ENCODE measurements at places on chromosomes 12 and 14.
A peak's percentile ranks its signal among the peaks of the same experiment; 100 is the strongest.

DNA sequence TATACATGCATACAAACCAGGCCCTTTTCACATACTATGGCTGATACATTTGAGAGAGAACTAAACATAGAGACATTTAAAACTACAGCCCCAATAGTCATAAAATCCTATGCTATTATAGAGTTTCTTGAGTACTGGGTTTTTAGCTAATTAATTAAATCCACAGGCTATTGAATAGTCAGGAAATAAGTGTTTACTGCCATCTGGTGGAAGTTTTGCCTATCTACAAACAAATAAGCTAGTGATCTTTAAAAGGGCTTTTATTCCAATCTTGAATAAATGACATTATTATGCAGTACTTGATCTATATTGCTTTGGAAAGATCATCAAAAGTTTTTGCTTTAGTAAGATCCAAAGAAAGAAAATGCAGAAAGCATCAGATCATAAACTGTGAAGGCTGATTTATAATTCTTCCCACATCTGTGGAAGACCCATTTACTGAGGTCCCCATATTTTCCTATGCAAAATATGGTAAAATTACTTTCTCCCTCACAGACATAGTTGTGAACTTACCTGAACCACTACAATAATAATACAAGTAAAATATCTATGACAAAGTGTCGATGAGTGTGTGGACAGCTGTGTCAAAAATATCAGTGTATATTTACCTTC lies 131.3 kb downstream of the ITPR2 start:
- no peak for DNase-seq

GRCh38 chr12:64170024-64170423 lies 52.1 kb downstream of the KICS2 start:
- no peak for DNase-seq

DNA sequence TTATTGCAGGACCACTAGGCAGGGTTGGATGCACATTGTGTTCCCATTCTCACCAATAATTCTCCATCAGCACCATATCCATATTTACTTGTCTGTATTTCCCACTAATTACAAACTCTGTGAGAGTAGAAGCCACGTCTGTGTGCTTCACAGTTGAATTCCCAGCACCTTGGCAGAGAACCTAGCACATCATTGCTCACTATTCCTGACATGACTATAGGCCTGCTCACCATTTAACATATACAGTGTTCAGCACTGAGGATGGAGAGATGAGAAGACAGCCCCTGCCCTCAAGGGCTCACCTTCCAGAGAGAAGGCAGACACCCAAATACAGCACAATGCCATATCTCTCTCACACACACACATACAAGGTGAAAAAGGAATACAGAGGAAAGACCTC lies 5.0 kb downstream of the DAD1 start:
- DNase-seq, result no peak

DNA sequence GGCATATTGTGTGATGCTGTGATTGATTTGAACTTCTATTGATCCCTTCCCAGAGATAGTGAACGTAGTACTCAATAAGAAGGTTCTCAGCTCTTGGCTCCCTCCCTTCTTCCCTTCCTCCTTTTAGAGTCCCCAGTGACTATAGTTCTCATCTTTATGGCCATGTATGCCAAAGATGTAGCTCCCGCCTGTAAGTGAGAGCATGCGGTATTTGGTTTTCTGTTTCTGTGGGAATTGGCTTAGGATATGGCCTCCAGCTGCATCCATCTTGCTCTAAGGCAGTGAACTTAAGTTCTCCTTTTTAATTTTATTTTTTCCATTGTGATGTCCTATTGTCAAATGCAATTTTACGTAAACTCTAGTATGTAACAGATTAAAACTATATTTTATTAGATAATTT lies 109.5 kb downstream of the AEBP2 start:
- no peak for DNase-seq

GRCh38 chr14:88430976-88431375 lies 45.5 kb downstream of the SPATA7 start:
- no peak for DNase-seq

DNA sequence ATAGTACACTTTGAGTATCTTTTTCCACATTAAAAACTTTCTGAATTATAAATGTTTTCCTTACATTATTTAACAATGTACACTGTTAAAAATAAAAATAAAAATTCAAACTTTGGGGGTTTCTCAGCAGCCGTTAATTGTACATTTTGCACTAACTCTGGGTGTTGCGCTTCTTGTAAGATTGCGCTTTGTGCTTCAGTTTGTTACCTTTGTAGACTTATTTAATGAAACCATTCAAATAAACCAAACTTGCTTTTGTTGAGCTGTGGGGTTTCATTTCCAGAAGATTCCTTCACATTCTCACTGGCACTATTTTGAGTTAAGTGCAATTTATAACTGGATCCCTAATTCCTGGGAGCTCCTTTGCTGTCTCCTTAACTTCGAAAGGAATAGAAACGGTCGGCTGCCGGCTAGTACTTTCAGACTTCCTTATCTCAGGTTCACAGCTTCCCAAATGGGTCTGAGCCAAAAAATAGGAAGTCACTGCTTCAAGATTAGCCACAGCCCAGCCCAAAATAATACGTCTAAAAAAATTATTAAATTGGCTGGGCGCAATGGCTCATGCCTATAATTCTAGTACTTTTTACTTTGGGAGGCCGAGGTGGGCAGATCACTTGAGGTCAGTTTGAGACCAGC lies 38.2 kb downstream of the RAD52 start:
- DNase-seq, result no peak

DNA sequence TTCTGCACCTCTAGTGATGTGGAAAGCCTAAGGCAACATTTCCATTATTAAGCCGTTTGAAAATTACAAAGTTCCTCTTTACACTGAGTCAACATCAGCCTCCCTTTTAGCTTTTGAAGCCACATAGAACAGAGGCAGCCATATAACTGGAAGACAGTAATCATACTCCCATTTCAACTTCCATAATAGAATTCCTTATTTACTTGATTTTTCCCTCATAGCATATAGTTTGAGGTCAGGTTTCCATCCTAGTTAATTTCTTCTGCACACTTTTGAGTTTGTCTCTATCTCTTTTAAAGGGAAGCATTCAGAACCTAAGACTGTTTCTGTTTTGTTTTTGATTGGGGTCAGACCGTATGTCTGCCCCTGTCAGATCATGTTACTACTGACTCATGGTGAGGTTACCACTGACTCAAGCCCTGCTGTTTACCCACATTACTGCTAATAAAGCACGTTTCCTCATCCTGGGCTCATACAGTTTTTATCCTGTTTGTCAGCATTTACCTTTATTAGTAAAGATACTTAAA lies 161.0 kb downstream of the SLC38A4 start:
- DNase-seq, result peak; percentile 84

GRCh38 chr14:26719514-26719913 lies 121.7 kb upstream of the NOVA1 start:
- peak; percentile 76 for DNase-seq

- DNase-seq, result no peak
Observed at GRCh38 chr12:69880571-69880970, 55.5 kb downstream of the MYRFL start.

DNA sequence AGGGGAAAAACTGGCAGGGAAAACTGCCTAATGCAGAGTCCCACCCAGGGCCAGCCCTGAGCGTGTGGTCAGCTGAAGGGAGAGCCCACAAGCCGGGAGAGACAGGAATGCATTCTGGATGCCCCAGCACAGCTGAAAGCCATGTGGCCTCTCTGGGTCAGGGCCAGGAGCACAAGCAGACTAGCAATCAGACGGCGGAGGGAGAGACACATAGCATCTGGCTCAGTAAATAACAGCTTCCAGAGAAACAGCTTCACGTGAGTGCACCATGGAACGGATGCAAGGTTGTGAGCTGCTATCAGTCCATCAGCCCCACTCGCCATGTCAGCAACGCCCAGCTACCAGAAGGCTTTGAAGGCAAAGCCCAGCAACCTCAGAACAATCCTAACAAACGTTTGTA lies 28.2 kb upstream of the TMEM106C start:
- DNase-seq, result peak; percentile 61

DNA sequence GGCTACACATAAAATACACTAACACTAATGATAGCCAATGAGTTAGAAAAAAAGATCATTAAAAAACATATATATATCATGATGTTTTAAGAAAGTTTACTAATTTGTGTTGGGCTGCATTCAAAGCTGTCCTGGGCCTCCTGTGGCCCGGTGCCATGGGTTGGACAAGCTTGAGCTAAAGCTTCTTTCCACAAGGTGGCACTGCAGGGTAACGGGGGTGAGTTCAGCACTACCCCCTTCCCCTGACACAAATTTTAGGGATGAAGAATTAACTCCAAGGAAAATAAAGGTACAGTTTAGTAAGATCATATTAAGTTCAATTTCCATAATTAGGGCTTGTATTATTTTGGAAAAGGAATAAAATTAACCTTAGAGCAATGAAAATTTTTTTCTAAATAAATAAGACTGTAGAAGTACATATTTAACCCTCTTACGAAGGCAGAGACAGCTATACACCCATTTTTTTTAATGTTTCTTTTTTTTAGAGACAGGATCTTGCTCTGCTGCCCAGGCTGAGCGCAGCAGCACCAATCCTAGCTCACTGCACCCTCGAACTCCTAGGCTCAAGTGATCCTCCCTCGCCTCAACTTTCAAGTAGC lies 38.9 kb downstream of the PPP1R13B start:
- DNase-seq, result no peak

GRCh38 chr12:87315-87714 lies 20.7 kb downstream of the IQSEC3 start:
- DNase-seq, result no peak

- DNase-seq, result no peak
Observed at GRCh38 chr14:89339579-89339978, 77.5 kb downstream of the FOXN3 start.

- no peak for DNase-seq
Observed at GRCh38 chr12:101599311-101599710, 4.5 kb downstream of the MYBPC1 start.

GRCh38 chr12:3192221-3192620 lies 115.0 kb downstream of the TSPAN9 start:
- no peak for DNase-seq

GRCh38 chr12:110289044-110289710 lies 8.1 kb downstream of the ATP2A2 start:
- DNase-seq, result no peak

- peak; percentile 52 for DNase-seq
Observed at GRCh38 chr12:42421844-42422779, 96.1 kb downstream of the PPHLN1 start.

GRCh38 chr14:90382491-90383125 lies 14.2 kb upstream of the CALM1 start:
- DNase-seq, result peak; percentile 49

GRCh38 chr12:50635364-50635763 lies 128.5 kb upstream of the ATF1 start:
- no peak for DNase-seq

DNA sequence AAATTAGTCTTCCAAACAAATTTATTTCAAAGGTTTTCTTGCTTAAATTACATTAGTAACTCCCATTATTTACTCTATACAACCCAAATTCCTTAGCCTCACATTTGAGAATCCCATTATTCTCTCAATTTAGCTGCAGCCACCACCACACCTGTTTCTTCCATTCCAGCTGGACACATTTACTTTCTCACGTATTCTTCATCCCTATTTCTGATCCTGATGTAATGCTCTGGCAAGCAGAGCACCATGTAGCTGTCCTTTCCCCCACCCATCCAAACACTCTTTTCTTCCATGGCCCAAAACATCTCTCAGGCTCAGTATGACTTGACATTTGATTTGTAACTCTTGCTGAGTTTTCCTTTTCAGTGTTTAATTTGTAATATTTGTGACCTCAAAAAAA lies 240.2 kb upstream of the CLEC14A start:
- DNase-seq, result no peak

DNA sequence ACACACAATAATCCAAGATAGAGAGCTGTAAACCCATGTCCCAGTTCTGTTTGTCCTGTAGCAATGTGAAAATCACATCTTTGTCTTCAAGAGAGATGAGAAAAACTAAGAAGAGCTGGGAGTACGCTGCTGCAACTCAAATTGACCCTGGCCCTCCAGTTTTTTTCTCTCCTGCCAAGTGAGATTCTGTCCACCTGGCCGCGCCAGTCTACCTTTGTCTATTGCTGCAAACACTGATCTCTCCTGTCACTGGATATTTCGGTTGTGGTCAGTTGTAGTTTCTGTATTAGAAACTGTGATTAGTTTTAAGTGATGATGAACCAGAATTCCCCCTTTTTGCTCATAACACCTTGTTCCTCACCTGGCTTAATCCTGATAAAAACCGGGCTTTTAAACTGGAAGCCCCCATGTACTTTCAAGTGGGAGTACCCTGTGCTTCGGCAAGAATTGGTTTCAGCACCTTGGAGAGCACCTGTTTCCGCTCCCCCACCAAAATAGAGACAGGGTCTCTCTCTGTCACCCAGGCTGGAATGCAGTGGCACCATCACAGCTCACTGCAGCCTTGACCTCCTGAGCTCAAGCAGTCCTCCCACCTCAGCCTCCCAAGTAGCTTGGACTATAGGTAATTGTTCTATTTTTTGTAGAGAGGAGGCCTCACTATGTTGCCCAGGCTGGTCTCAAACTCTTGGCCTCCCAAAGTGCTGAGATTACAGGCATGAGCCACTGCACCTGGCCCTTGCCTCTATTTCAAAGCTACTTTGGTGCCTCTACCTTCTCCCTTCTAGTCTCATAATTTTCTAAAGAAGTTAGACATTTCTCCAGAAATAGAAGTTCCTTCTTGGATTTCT lies 156.8 kb downstream of the PHETA1 start:
- no peak for DNase-seq

GRCh38 chr12:18262514-18262913 lies 1.2 kb downstream of the PIK3C2G start:
- DNase-seq, result no peak

- DNase-seq, result no peak
Observed at GRCh38 chr14:51201890-51202289, 38.2 kb upstream of the TMX1 start.

DNA sequence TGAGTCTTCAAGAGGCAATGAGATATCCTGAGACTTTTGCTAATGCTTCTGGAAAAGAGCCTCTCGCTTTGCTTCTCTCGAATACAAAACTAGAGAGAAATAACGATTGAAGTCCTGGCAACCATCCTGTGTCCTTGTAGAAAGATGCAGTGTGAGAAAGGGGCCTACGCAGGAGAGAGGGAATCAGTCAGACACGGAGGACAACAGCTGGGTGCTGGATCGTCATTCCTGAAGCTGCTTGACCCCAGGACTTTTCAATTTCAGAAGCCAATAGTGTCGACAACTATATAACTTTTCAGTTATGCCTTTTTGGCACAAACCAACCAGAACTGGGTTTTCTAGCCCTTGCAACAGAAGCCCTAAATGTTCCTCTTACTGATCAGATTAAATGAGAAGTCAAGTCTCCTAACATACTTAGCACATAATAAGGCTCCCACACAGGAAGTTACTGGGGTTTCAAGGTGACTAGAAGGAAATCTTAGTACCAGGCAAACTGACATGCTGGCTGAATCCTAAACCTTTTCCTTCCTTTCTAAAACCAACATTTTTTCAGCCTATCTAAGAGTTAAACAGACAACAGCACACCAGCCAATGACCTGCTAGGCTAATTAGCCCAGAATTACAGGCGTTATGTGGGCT lies 755.6 kb downstream of the MED13L start:
- DNase-seq, result peak; percentile 4

DNA sequence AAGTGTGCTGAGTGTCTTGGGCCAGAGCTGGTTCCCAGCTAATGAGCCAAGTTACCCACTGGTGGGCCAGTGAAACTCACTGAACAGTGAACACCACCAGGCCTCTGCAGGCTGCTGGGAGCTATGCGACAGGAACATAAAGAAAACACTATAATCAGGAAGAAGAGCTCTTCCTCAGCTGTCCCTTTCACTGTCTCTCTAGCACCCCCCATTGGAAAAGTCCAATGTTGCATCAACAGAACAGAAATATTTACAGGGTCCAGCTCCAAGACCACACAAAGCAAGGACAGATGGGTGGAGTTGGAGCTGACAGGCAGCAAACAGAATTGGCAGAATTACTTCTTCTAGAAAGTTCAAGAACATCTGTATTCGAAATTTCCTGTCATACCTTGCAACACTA lies 903.6 kb upstream of the TMEM132C start:
- no peak for DNase-seq

All from skeletal muscle cell (primary cell).